ENCODE measurements at places on chromosomes 12 and 14. TPM values are rescaled to one million over a fixed set of nuclear protein-coding genes. Genes with fewer than 3 reads are reported as not detected.

- H3K27me3 ChIP-seq = no peaks in the 10 kb centered on the region
- DNase-seq = no peak
- H3K27ac ChIP-seq = no peak overlapping the region
- peaks cover 11% of the 10 kb centered on the region for H3K36me3 ChIP-seq
Measured at GRCh38 chr14:48914382-48914781, 671.8 kb downstream of the RPS29 start.

FBXO34 gene
- total RNA-seq = 14.2 TPM

DNA sequence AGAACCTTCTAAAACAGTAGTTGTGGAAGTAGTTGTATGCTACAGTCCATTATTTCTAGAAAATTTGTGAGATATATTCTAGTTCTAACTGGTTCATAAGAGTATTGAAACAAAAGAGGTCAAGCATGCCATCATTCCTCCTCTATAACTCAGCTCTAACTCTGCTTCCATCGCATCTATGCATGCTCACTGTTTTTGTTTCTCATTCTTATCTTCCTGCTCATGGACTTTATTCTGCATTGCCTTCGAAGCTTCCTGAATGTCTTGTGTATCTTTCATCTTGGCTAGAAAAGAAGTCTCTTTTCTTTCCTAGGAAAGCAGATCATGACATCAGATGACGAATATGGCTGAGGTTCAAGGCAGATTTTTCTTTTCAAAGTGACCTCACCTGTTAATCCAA is 402 bp downstream of the LMNTD1 start:
- H3K27ac ChIP-seq = no peak overlapping the region
- no peaks in the 10 kb centered on the region for H3K27me3 ChIP-seq
- H3K36me3 ChIP-seq = no peaks in the 10 kb centered on the region
- no peaks in the 10 kb centered on the region for H3K4me1 ChIP-seq

DNA sequence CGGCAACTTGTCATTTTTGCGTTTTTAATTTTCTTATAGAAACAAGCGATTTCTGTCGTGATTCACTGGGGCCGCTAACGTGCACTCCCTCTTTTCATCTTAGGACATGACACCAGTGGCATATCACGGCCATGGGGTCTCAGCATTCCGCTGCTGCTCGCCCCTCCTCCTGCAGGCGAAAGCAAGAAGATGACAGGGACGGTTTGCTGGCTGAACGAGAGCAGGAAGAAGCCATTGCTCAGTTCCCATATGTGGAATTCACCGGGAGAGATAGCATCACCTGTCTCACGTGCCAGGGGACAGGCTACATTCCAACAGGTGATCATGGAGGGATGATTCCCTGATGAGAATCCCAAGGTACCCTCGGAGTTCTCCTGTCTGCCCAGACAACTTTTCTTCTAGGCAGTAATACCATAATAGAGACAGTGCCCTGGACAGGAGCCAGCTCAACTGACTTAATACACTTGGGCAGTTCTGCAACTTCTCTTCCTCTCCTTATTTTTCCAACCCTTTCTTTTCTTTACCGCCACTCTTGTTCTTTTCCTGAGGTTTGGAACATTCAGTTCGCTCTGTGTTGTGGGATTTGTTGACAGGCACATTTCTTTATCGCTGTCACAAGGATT is 821 bp downstream of the TMEM106C start:
- H3K4me3 ChIP-seq = peak overlapping the region; percentile 94
- H3K4me1 ChIP-seq = peaks cover 45% of the 10 kb centered on the region

- H3K36me3 ChIP-seq = no peaks in the 10 kb centered on the region
- peaks cover 4% of the 10 kb centered on the region for H3K4me1 ChIP-seq
- H3K27me3 ChIP-seq = no peaks in the 10 kb centered on the region
- DNase-seq = no peak
- no peak overlapping the region for H3K27ac ChIP-seq
Measured at GRCh38 chr12:101620762-101621133, 26.0 kb downstream of the MYBPC1 start.

GRCh38 chr14:94269156-94269555 is 23.9 kb downstream of the SERPINA10 start:
- no peaks in the 10 kb centered on the region for H3K27me3 ChIP-seq
- no peaks in the 10 kb centered on the region for H3K4me1 ChIP-seq
- DNase-seq = no peak

DNA sequence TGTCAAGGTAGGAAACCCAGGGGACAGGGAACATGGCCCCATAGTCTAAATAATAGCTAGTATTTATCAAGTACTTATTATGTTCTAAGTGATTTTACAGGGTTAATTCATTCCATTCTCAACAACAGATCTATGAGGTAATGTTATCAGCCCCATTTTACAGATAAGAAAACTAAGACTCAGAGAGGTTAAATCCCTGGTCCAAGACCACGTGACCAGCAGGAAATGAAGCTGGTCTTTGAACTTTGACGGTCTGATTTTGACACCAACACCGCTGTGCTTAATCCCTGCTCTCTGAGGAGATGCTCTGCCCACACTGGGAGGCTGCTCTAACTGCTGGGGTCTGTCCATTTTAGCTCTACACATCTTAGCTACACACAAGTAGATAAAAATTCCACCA is 253.5 kb downstream of the SPTSSA start:
- H3K4me1 ChIP-seq = no peaks in the 10 kb centered on the region
- H3K36me3 ChIP-seq = no peaks in the 10 kb centered on the region
- H3K27ac ChIP-seq = no peak overlapping the region
- 0 out of 2 replicates have a peak, but pooled peaks cover 2% of the 10 kb centered on the region for H3K27me3 ChIP-seq
- H3K4me3 ChIP-seq = no peak overlapping the region
- no peak for DNase-seq

GRCh38 chr12:69468237-69469026 is 1.8 kb upstream of the FRS2 start:
- peaks cover 56% of the 10 kb centered on the region for H3K4me1 ChIP-seq
- no peak for DNase-seq
- H3K27me3 ChIP-seq = no peaks in the 10 kb centered on the region
- H3K27ac ChIP-seq = no peak overlapping the region
- no peaks in the 10 kb centered on the region for H3K36me3 ChIP-seq
- H3K4me3 ChIP-seq = no peak overlapping the region

DNA sequence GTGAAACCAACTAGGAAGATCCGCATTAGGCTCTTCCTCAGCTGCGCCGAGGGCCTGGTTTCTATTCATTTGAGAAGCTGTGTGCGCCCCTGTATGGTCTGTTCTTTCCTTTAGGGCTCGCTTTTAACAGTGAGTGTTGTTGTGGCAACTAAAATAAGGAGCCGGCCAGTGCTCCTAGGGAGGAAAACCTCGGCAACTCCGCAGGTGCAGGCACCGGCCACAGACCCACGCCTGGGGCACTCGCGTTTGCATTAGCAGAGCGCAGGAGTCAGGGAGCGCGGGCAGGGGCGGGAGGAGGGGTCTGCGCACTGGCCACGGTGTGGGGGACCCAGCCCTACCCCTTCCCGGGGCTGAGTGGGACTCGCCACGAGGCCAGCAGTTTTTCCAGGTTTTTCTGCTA is 50.5 kb downstream of the STX2 start:
- DNase-seq = peak; percentile 48
- H3K4me3 ChIP-seq = peak overlapping the region; percentile 54
- peaks cover 24% of the 10 kb centered on the region for H3K36me3 ChIP-seq
- H3K4me1 ChIP-seq = peaks cover 51% of the 10 kb centered on the region
- peak overlapping the region; percentile 95 for H3K27ac ChIP-seq
- no peaks in the 10 kb centered on the region for H3K27me3 ChIP-seq

DNA sequence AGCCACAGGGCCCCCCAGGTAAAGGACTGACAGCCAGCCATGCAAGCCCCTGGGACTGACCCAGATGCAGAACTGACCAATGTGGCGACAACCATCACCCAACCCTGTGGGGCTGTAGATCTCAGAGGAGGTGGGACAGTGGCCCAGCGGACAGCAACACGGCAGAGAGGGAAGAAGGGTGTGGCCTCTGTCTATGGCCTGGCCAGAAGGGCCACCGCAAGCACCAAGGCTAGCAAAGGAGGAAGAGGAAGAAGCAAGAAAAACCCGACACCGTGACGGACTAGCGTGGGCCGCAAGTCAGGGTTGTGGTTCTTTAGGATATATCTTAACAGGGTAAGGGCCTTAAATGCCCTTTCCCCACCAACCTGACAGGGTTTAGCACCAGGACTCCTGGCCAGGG is 71.2 kb downstream of the ITPK1 start:
- DNase-seq = no peak
- peaks cover 93% of the 10 kb centered on the region for H3K4me1 ChIP-seq
- 0 out of 2 replicates have a peak overlapping the region, but pooled peaks have one; percentile 75 for H3K27ac ChIP-seq
- no peaks in the 10 kb centered on the region for H3K27me3 ChIP-seq

DNA sequence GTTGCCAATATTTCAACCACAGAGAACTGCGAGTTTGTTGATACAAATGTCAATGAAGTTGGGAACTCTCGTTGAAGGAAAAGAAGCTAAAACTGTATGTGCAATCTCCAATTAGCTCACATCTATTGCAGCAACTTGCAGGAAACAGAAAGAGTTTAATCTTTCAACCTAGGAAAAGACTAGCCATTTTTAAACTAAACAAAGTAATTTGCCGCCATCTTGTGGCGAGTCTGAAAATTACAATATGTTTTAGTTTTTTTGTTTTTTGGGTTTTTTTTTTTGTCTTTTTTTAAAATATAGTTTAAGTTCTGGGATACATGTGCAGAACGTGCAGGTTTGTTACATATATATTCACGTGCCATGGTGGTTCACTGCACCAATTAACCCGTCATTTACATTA is 131.2 kb upstream of the FOXG1 start:
- H3K27ac ChIP-seq = no peak overlapping the region
- no peak for DNase-seq
- no peaks in the 10 kb centered on the region for H3K27me3 ChIP-seq
- H3K4me1 ChIP-seq = no peaks in the 10 kb centered on the region
- peaks cover 5% of the 10 kb centered on the region for H3K36me3 ChIP-seq

- H3K4me3 ChIP-seq = peak overlapping the region; percentile 30
- H3K36me3 ChIP-seq = no peaks in the 10 kb centered on the region
- peaks cover 34% of the 10 kb centered on the region for H3K4me1 ChIP-seq
- H3K27ac ChIP-seq = peak overlapping the region; percentile 91
Measured at GRCh38 chr12:12685305-12685704, 10.7 kb downstream of the GPR19 start.

DNA sequence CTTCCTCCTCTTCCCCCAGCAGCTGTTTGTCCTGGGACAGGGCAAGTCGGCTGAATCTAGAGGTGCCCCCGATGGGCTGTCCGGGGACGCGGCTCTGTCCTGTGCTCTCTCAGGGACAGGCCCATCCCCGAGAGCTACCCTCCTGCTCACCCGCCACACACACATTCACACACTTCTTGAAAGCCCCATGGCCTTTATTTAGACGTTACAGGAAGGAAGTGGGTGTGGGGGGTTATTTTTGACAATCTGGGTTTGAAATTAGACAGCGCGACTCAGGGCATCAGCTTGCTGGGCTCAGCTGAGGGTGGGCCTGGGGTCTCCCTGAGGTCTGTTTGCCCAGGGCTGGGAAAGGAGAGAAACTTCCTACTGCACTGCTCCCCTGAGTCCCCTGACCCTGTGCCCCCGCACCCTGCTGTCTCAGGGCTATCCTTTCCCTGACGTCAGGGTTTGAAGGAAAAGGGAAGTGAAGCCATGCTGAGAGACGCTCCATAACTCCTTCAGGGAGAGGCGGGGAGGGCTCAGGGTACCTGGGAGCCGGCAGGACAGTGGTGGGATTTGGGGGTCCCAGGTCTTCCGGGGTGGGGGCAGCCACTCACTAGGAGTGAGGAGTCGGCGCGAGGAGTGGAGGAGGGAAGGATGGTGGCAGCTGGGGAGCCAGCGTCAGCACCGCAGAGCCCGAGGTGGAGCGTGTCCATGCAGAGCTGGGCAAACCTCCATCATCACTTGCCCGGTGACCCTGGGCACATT is 8.1 kb downstream of the PTPN6 start:
- H3K36me3 ChIP-seq = no peaks in the 10 kb centered on the region
- no peaks in the 10 kb centered on the region for H3K27me3 ChIP-seq
- no peak overlapping the region for H3K4me3 ChIP-seq
- DNase-seq = no peak
- H3K4me1 ChIP-seq = peaks cover 37% of the 10 kb centered on the region

CIDEB gene
- 6.1 TPM for total RNA-seq

CRIP1 gene
- 9.0 TPM for total RNA-seq

GRCh38 chr14:86539361-86540070 is 1009.6 kb downstream of the FLRT2 start:
- no peaks in the 10 kb centered on the region for H3K4me1 ChIP-seq
- no peak overlapping the region for H3K27ac ChIP-seq
- no peak for DNase-seq
- no peaks in the 10 kb centered on the region for H3K36me3 ChIP-seq

DNA sequence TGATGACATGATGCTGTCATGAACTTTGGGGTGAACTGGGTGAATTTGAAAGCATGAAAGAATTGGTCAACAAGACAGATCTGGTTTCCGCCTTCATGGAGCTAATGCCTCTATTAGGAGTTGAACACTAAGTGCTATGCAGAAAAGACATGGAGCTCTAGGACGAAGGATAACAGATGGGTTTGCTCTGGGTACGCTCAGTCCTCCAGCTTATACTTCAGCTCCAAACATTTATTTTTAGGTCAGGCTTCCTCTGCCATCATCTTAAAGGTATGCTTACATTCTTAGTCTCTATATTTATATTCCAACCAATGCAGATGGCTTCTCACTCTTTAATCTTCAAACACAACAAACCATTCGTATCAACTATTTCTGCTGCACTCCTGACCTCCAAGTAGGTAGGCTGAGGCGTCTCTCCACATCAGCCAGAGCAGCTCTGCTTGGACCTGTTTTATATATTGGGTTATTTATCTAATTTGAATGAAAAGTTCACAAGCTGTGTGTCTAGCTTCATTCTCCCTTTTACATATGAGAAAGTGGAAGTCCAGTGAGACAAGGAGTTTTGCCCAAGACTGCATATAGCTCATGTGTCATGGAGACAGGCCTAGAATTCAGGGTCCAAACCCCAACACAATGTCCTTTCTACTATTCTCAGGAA is 226.3 kb downstream of the SPTSSA start:
- no peaks in the 10 kb centered on the region for H3K36me3 ChIP-seq
- H3K27ac ChIP-seq = no peak overlapping the region
- no peak for DNase-seq
- no peaks in the 10 kb centered on the region for H3K4me1 ChIP-seq
- H3K4me3 ChIP-seq = no peak overlapping the region

- H3K36me3 ChIP-seq = no peaks in the 10 kb centered on the region
- no peak overlapping the region for H3K4me3 ChIP-seq
- no peaks in the 10 kb centered on the region for H3K27me3 ChIP-seq
- no peak for DNase-seq
Measured at GRCh38 chr14:84323978-84324377, 1206.0 kb upstream of the FLRT2 start.

- no peaks in the 10 kb centered on the region for H3K36me3 ChIP-seq
- peak; percentile 89 for DNase-seq
- no peak overlapping the region for H3K27ac ChIP-seq
Measured at GRCh38 chr12:122860040-122860853, 25.0 kb downstream of the HIP1R start.

DNA sequence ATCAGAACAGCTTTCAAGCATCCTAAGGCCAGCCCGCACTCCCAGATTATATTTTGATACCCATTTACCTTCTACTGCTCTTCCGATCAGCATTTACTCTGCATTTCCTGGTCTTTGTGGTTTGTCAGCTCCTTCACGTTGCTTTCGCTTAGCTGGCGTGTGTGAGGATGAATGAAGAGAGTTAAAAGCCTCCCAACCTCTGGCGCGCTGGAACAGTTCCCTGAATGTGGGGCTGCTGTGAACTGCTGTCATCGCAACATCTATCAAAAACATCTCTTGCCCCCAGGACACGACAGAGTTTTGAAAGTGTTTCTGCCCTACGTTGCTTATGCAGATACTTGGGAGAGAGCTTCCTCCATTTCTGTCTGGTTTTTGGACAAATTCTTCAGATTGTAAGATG is 129.2 kb downstream of the KCNA5 start:
- no peak overlapping the region for H3K27ac ChIP-seq
- H3K4me1 ChIP-seq = peaks cover 4% of the 10 kb centered on the region
- no peak overlapping the region for H3K4me3 ChIP-seq
- H3K27me3 ChIP-seq = no peaks in the 10 kb centered on the region
- no peak for DNase-seq
- H3K36me3 ChIP-seq = peaks cover 4% of the 10 kb centered on the region

Measured in WTC11 (cell line).